Right ventricle myocardium superior (tissue), 1 donor: ENCODE measurements at places on chromosomes 16 and 17.

DNA sequence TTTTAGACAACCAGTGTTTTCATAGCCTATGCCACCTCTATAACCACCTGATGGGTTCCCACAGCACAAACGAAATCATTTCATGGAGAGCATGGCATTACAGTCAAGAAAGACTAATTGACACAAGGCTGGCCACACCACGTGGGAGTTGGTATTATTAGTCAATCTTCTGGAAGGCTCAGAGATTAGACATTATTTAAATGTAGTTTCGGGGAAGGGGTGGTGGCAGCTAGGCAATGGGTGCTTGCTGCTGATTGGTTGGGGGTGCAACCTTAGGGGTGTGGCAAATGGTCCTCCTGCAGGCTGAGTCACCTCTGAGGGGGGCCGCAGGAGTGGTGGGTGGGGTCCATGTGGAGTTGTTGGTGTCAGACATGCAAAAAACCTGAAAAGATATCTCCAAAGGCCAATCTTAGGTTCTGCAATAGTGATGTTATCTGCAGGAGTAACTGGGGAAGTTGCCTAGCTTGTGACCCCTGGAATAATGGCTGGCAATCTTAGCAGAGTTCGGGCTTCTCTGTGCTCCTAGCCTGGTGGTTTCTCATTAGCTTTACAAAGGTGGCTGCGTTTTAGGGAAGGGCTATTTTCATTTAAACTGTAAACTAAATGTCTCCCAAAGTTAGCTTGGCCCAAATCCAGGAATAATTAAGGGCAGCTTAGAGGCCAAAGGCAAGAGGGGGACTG, 4.6 kb downstream of the TEN1 start:
- DNase-seq = no peak

- DNase-seq = peak; percentile 86
Measured at GRCh38 chr16:48537909-48538745, 71.9 kb downstream of the N4BP1 start.

DNA sequence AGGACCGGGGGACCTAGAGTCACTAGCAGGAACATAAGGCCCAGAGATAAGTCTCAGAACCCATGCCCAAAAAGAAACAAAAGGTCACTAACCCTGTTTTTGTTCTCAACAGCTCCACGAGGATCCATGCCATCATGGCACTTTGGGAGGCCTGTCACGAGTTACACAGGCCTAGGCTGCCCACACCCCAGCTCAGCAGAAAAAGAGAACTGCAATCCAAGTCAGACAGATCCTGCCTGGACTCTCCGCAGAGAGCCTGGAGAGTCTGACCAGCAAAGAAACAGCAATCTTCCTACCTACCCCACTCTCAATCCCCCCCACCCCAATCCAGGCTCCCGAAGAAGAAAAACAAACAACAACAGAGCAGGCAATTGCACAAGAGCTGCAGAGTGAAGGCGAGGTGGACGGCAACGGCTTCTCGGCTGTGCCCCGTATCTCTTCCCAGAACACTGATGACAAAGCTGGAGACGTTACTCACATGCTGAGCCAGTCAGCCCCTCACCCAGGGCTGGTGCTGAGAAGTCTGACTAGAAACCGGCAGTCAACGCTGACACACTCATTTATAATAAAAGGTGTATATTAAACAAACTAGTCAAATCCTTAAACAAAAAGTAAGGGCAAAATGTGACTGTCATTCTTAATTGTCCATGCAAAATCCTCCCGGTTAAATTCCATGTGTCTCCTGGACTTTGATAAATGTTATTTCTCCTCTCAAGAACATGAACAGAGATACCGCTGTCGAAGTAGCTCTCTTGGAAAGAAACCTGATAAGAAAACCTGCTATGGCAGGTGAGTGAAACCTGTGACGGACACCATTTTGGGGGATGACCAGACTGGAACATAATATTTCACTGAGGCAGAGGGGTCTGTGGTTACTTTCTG, 89.3 kb downstream of the SMG6 start:
- peak; percentile 71 for DNase-seq

DNA sequence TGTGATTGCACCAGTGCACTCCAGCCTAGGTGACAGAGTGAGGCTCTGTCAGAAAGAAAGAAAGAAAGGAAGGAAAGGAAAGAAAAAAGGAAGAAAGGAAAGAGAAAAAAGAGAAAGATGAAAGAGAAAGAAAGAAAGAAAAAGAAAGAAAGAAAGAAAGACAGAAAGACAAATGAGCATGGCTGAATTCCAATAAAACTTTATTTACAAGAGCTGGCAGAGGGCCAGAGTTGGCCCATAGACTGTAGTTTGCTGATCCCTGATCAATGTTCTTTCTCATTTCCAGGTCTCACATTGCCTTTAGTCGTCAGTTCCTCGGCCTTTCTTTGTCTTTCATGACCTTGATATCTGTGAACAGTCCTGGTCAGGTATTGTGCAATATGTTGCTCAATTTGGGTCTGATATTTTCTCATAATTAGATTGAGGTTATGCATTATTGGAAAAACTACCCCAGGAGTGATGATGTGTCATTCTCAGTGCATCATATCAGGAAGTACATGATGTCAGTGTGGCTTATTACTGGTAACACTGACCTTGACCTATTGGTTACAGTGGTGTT, 68.5 kb upstream of the MED9 start:
- no peak for DNase-seq

DNA sequence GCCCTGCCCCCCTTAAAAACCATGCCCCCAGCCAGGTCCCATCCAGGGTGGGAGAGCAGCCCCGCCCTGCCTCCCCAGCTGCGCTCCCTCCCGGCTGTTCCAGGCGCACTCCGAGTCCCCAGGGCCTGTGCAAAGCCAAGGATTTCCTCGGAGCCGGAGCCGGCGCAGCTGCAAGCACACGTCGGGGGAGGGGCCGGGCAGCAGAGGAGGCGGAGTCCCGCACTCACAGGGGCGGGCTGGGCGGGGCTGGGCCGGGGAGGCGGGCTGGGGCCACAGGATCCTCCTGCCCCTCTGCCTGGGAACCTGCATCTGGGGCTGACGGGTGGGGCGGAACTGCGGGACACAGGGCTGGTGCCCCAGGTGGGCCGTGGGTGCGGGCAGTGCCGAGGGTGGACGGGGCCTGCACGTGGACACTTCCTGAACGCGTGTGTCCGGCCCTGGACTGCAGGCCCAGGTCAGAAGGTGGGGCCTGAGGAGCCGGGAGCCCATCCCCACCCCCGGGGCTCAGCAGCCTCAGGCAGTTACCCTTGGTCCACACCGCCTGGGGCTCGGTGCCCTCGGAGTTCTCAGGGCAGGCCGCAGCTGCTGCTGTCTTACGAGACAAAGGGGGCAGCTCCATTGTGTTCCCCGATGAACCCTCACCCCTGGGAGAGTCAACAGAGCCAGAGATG, 24.0 kb upstream of the SSTR5 start:
- DNase-seq = peak; percentile 85

DNA sequence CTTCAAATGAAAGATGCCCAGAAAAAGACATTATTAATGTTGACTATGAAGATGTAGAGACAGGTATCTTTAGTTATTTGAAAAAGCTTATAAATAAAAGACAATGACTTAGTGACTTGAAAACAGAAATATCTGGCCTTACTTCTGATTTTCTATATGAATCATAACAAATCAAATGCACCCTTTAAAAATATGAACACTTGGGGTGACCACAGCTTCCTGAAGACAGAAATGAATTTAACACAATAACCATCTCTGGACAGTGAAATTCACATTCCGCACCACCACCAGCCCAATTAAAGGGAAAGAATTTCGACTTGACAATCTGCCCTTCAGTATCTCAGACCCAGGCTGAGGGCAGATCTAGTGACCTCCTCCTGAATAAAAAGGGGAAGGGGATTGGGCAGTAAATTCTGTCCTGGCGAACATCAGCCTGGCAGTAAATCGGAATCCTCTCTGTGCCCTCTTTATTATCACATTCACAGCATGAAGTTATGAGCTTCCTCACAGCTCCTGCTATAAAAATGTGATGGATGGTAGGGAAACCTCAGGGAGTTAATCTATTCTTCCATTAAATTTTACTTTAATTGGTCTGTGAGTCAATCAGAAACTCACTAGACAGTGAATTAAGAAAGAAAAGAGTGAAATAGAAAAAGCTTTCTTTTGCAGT, 131.5 kb downstream of the SNX11 start:
- no peak for DNase-seq
